ENCODE measurements at places on chromosomes 2 and 18.

DNA sequence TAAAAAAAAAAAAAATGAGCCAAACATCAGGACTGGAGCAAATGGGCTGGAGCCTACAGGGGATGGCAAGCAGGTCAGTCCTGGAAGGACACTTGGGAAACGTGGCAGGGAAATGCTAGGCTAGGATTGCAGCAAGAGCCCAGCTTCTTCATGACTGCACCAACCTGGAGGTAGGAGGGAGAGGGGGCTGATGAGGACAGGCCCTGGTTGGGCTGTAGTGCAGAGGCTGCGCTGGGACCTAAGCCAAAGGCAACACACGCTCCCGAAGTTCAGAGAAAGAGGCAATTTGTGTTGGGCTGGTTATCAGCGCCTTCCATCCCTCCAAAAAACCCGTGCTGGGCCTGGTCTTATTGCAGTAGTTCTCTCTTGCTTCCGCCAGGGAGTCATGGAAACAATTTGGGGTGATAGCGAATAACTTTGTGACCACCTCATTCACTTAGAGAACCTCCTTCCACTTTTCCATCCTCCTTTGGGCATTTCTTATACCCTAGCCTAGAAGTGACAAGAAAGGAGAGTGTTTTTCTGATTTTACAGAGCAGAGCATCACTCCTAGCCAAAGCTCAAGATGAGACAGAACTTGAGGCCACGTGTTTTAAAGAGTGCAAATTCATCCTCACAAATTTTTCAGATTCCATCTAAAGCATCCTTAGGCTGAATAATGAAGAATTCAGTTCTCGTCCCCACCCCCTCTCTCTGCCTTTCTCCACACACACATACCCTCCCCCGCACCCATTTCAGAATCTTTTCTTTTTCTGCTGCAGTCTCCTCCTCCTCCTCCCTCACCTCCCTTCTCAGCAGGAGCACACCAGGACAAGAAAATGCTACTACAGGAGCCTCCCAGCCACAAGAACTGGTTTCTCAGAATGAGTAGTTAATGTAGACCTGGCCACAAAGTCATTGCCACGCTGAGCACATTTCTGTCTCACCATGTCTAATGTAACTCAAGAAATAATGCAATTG lies 82.5 kb upstream of the STPG4 start:
- DNase-seq: peak; percentile 50

GRCh38 chr2:8636041-8636491 lies 45.8 kb upstream of the ID2 start:
- DNase-seq: no peak

DNA sequence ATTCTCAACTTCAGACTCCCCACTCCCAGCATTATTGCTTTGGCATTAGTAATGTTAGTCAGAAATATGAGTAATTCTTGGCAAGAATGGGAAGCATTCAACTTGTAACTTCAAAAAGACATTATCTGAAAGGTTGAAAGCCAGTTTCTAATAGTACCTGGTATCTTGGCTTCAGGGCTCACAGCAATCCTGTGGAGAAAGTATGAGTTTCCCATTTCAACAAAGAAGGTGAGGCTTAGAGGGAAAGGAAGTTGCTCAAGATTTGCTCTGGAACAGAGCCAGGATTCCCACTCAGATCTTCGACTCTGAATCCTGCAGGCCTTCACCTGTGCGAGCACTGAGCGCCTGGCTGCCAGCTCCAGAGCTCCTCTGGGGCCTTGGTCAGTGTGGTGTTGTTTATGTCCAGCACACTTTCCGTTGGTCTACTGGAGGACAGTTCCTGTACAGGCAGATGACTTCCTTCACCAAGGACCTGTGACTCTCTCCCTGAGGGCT lies 136.1 kb downstream of the MCFD2 start:
- no peak for DNase-seq

DNA sequence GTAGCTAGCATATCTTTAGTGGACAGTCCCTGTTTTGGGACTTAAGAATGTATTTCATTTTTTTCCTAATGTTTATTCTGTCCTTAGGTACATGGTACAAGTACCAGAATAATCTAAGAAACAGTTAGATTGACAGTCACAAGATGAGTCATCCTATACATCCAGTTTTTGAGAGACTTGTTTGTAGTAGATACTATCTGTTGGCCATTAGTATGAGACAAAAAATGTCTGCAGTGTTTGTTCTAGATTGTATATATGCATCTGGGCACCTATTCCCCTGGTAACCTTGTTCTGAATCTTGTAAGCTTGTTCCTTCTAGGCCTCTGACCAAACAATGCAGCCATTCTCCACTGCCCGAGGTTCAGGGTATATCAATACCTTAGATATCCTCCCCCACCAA lies 1343.5 kb downstream of the SUCLG1 start:
- no peak for DNase-seq

DNA sequence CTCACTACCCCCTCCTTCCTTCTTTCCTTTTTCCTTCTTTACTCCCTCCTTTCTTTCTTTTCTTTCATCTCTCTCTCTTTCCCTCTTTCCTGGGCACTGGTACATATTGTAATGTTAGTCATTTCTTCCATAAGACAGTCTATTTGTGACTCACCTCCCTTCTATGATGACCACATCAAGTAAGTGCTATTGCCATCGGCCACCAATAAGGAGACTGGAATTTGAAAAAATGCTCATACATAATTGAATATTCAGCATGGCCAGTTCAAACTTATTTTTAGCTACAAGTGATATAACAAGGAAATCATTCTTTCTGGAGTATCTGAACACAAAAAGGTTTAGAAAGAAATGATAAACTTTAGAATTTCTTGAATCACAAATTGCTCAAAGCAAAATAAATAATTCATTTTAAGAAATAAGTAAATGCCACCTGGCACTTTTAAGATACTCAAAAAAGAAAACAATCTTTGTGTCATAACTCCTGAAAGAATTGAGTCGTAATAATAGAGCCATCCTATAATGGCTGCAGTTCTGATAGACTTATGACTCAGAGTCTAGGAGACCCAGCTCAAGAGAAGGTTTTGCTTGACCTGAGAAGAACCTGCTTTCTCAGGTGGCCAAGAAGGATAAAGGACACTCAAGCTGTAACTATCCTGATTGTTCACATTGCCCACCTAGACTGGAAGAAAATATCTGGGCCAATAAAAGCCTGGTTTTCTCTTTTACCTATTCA lies 51.6 kb upstream of the CCBE1 start:
- DNase-seq: no peak

GRCh38 chr18:48885924-48886400 lies 64.8 kb downstream of the SMAD7 start:
- no peak for DNase-seq
